ENCODE measurements at places on chromosomes 13 and 19.

GRCh38 chr13:60427285-60427684 is 30.3 kb downstream of the TDRD3 start:
- no peak for DNase-seq

GRCh38 chr13:42832341-42833096 is 51.1 kb downstream of the FAM216B start:
- no peak for DNase-seq

GRCh38 chr13:23741879-23742510 is 147.2 kb downstream of the MIPEP start:
- no peak for DNase-seq

- no peak for DNase-seq
Observed at GRCh38 chr13:41299316-41300094, 11.6 kb upstream of the NAA16 start.

GRCh38 chr13:73578251-73578875 is 519.6 kb downstream of the KLF5 start:
- no peak for DNase-seq

GRCh38 chr13:109840201-109840892 is 54.0 kb upstream of the IRS2 start:
- DNase-seq, result no peak

GRCh38 chr19:11138601-11139300 is 16.8 kb downstream of the SPC24 start:
- no peak for DNase-seq

DNA sequence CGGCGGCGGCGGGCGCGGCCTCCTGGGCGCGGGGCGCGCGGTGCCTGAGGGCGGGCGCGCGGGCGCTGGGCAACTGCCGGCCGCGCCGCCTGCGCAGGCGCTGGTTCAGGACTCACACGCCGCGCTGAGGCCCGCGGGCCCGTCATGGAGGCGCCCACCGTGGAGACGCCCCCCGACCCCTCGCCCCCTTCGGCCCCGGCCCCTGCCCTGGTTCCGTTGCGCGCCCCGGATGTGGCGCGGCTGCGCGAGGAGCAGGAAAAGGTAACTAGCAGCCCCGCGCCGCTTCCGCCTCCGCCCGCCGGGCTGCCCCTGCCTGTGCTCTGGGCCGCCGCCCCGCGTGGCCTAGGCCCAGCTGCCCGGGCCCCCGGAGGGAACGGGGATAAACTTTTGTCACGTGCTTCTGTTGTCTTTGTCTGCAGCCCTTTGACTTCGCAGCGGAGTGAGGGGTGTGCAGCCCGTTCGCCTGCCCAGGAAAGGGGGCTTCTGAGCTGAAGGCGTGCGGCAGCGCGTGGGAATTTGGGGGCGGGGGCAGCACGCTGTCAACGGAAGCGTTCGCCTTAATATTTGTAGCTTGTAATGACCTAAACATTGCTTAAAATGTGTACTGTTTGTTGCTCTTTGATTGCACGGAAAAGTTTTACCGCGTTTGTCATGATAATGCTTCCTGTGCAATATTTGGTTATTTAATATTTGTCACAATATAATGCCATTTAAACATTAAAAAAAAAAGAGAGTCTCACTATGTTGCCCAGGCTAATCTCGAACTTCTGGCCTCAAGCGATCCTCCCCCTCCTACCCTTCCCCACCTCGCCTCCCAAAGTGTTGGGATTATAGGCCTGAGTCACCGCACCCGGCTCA is 594 bp downstream of the URI1 start:
- peak; percentile 22 for DNase-seq

GRCh38 chr13:77009011-77009410 is 17.1 kb downstream of the CLN5 start:
- DNase-seq, result no peak

DNA sequence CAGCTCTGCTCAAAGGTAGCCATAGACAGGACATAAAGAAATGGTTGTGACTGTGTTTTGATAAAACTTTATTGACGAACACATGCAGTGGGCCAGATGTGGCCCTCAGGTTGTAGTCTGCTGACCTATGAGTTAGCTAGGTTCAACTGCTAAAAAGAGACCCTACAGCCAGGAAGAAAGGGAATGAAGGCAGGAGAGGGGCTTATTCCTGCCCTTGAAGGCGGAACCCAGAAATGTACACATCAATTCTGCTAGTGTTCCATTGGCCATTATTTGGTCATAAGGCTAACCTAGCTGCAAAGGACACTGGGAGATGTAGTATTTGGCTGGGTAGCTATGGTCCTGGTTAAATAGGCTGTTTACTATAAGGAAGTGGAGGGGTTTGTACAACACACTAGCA is 18.0 kb downstream of the APBA3 start:
- DNase-seq, result no peak

GRCh38 chr19:29655648-29656335 is 9.5 kb upstream of the PLEKHF1 start:
- DNase-seq, result no peak

- no peak for DNase-seq
Observed at GRCh38 chr19:7067716-7068115, 1.8 kb upstream of the ZNF557 start.

DNA sequence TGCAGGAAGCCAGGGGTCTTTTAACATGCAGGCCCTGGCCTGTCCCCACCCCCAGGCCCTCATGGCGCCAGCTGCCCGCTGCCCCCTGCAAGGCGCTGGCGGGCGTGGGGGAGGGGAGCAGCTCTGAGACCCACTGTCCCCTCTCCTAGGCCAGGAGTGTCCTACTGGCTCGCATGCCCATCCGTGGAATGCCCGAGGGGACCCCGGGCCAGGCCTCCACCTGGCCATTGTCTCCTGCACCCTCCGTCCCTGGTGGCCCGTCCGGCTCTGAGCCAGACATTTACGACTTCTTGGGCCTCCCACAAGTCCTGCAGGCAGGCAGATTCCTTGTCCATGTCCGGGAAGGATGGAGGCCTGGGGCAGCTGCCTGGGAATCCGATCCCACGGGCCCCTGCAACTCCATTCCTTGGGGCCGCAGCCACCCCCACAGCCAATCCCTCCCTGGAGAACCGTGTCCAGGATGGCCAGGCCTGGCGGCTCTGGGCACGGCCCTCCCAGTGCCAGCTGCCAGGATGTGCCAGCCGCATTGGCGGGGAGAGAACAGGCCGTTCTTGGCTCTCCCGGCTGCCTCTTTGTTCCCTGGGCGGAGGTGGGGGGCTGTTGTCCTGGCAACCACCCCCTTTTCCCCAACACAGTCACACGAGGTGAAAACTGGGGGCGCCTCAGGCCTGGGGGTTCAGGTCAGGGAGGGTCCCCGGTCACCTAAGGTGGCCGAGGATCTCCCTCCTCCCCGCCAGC is 10.5 kb upstream of the PLIN3 start:
- DNase-seq, result no peak

GRCh38 chr19:14377883-14378328 is 3.3 kb upstream of the ADGRE5 start:
- DNase-seq, result no peak

- no peak for DNase-seq
Observed at GRCh38 chr19:39874404-39874803, 28.2 kb upstream of the FBL start.

DNA sequence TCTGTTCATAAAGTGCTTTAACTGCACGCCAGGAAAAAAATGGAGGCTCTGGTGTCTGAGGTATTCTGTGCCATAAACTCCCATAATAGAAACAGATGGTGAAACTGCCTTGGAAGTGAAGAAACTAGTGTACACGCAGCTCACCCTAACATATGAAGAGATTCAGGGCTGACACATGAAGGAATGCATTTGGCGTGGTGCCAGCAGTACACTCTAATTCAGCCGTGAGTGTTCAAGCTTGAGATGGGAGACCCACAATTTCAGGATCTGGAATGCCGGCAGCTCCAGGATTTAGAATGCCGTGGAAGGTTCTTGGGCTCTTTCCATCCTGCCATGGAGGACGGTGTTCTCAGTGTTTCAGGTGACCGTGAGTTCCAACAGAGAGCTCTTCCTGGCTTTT is 478.4 kb downstream of the TSHZ3 start:
- no peak for DNase-seq

- no peak for DNase-seq
Observed at GRCh38 chr19:31344403-31344802, 4.8 kb downstream of the TSHZ3 start.

GRCh38 chr19:39428283-39429112 is 7.3 kb downstream of the RPS16 start:
- no peak for DNase-seq

GRCh38 chr13:48849515-48849914 is 126.2 kb upstream of the FNDC3A start:
- no peak for DNase-seq

- no peak for DNase-seq
Observed at GRCh38 chr19:20103091-20103740, 25.4 kb downstream of the ZNF90 start.

DNA sequence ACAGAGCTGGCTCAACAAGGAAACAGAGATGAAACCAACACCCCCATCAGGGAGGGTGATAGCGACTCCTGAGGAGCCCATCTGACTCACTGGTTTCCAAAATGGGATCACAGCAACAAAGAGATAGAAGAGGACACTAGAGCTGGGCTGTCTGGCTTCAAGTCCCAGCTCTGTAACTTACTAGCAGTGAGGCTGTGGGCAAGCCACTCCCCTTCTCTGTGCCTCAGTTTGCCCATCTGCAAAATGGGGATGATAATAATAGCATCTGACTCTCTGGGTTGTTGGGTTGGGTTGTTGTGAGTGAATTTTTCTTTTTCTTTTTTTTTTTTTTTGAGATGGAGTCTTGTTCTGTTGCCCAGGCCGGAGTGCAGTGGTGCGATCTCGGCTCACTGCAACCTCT is 14.3 kb downstream of the IGSF23 start:
- DNase-seq, result no peak

DNA sequence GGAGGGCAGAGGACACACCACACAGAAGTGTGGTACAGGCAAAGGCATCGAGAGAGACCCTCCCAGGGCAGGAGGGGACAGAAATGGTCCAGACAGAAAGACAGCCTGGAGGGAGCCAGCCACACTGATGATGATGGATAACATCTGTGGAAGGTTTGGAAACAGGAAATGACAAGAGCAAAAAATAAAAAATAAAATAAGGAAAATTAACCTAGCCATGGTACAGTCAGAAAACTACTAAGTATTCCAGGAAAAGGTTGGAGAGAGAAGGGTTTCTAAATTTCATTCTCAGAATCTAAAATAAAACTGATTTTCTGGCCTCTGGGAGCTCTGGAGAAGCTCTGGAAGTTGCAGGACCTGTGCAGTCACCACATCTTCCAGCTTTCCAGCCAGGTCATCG is 115.2 kb upstream of the VSTM2B start:
- DNase-seq, result no peak

- DNase-seq, result no peak
Observed at GRCh38 chr19:1162404-1163282, 11.4 kb downstream of the SBNO2 start.

GRCh38 chr19:55497763-55498162 is 9.5 kb downstream of the SSC5D start:
- DNase-seq, result no peak

GRCh38 chr13:112711528-112712265 is 21.9 kb downstream of the ATP11A start:
- DNase-seq, result no peak

GRCh38 chr13:84744203-84744602 is 861.9 kb upstream of the SLITRK1 start:
- DNase-seq, result no peak

DNA sequence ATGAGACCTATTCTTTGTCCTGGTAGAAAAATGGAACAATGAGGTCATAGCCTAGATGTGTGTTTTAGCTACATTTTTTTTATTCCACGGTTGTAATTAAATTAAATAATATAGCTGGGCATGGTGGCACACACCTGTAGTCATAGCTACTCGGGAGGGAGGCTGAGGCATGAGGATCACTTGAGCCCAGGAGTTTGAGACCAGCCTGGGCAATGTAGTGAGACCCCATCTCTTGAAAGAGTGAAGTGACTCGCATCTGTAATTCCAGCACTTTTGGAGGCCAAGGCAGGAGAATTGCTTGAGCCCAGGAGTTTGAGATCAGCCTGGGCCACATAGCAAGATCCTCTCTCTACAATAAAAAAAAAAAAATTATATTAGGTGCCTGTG is 11.7 kb upstream of the CBLC start:
- DNase-seq, result no peak

- no peak for DNase-seq
Observed at GRCh38 chr13:73693215-73693614, 441.0 kb downstream of the KLF12 start.

- no peak for DNase-seq
Observed at GRCh38 chr13:77514336-77514726, 21.2 kb upstream of the SCEL start.

DNA sequence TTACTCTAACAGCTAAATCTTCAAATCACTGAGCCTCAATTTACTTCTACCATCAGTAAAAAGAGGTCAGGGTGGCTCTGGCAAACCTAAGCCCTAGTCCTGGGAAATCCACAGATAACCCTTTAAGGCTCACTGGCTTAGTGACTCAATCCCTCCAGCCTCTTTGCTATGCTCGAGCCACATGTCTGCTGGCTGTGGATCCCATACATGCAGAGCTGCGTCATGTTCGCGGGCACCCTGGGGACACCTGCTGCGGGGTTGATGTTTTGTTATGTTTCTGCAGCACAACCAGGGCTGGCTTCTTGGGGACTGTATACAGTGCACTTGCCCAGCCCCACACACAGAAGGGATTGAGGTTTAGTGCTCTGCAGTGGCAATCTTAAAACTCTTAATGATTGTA is 41.6 kb upstream of the C13orf42 start:
- DNase-seq, result no peak

GRCh38 chr13:114144606-114145244 is 12.3 kb upstream of the RASA3 start:
- DNase-seq, result no peak

- peak; percentile 7 for DNase-seq
Observed at GRCh38 chr19:55563261-55563690, 17.4 kb downstream of the ZNF579 start.

DNA sequence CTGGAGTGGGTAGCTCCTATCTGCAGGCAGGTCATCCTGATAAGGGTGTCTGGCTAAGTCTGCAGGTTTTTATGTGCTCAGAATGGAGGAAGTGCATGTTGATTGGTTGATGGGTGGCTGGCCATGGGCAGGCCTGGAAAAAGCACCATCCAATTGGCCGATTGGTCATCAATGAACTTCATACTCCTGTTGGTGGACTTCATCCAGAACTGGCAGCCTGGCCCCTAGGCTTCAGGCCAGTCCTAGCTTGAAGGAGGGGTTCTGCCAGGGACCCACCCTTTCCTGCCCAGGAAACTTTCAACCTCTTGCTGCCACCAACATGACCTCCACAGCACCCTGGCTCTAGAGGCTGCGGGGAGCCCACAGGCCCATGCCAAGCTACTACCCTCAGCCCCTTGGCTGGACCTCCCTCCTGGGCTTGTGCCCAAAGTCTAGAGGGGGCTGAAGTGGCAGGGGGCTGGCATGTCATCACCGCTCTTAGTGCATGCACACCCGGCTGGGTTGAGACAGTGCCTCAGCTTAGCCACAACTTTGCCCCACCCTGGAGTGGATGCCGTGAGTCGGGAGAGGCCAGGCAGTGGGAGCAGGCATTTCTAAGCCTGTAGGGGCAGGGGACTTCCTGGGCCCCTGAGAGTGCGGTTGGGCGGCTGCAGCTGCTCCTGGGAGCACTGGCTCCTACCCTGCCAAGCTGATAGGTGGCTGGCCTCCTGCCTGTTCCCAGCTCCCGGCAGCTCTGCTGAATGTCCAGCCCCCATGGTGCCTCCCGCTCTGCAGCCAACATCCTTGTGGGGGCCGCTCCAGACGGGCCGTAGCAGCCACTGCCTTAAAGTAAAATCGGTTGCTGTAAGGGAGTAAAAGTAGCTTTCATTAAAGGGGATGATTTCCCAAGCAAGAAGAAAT is 13.2 kb downstream of the DNAJC15 start:
- no peak for DNase-seq

Measured in NCI-H748 treated with DMSO at 0.1 percent for 48 hours (cell line).